ENCODE measurements at places on chromosomes 3 and 15.
A peak's percentile ranks its signal among the peaks of the same experiment; 100 is the strongest.

DNA sequence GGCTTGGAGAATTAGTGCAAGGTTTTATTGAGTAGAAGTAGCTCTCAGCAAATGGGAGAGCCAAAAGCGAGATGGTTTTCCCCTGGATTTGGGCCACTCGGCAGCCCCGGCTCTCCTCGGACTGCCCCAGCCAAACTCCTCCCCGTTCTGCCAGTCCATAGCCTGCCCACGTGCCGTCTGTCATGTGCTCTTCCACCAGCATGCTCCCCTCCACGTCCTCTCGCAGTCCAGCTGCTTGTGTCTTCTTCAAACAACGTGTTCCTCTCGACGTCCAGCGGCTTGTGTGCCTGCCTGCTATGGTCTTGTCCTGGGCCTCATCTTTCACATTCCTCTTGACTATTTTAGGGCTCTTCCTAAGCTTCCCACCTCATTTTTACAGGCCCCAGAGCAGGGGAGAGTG, 16.7 kb upstream of the SECISBP2L start:
- no peak for DNase-seq

DNA sequence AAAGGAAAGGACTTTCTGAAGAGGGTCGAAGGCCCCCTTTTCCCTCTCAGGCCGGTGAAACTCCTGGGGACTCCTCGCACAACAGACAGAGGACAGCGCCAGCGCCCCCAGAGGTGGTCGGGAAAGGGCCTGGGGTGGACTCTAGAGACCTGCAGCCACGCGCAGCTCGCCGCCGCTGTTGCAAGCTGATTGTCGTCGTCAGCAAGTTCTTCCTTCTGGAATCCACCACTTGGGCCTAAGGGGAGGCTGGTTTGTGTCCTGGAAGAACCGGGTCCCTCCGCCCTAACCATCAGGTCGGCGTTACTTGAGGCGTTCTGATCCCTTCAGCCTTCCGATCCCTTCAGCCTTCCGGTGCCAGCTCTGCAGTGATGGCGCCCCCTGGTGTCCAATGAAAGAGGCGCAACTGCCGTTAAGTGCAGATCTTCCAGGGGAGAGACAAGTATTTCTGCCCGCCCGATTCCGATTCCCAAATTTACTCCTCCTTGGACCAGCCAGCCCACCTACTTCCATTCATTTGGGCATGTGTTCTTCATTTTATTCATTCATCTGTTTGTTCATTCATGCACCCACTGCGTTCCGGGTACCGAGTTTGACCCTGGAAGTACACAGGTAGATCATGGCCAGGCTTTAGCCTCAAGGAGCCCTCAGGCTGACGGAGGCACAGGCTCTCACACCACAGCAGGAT, 77.2 kb upstream of the SLC6A11 start:
- DNase-seq: peak; percentile 64

DNA sequence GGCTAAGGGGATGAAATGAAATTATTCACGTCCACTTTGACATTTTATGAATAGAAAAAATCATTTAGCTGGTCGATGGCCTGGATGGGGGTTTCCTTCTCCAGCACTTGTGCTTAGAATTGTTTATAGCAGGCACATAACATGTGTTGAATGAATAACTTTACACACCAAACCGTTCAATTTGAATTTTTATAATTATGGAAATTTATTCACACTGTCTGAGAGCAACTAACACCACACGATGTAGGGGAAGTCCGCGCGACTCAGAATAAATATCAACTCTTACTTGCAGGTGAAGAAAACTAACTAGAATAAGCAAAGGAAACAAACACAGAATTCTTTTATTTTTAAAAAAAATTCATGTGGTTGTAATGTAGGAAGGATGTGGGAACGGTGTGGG, 81.3 kb downstream of the MINAR1 start:
- no peak for DNase-seq

GRCh38 chr15:40424483-40425115, 16.2 kb upstream of the BAHD1 start:
- DNase-seq: no peak

DNA sequence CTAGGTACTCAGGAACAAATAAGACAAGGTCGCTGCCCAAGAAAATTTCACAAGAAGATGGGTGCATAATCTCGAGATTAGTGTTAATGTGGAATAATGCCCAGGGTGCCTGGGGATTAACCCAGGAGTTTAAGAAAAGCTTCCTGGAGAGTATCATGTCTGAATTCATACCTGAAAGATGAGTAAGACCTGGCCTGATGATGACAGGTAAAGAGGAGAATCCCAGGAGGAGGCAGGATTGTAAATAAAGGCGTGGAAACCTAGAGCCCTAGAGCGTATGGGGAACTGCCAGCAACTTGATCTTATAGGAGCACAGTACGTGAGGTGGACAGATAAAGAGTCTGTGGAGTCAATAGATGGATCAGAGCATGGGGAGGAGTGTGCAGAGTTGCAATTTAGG, 43.0 kb downstream of the ARRDC4 start:
- no peak for DNase-seq

DNA sequence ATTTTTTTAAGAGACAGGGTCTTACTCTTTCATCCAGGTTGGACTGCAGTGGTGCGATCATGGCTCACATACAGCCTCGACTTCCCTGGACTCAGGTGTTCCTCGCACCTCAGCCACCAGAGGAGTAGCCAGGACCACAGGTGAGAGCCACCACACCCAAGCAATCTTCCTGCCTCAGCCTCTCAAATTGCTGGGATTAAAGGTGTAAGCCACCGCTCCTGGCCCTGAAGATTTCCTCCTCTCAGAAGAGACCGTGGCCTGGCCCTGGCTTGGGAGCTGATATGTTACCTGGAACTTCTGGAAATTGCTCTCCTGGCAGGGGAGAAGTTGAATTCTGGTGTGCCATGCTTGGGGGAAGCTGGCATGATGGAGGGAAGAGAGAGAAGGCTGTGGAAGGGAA, 36.2 kb downstream of the PPCDC start:
- no peak for DNase-seq

GRCh38 chr3:10474275-10474646, 31.1 kb downstream of the ATP2B2 start:
- no peak for DNase-seq

GRCh38 chr3:54366007-54366750, 243.8 kb downstream of the CACNA2D3 start:
- DNase-seq: no peak

GRCh38 chr3:29065211-29065785, 215.6 kb upstream of the RBMS3 start:
- DNase-seq: peak; percentile 92

DNA sequence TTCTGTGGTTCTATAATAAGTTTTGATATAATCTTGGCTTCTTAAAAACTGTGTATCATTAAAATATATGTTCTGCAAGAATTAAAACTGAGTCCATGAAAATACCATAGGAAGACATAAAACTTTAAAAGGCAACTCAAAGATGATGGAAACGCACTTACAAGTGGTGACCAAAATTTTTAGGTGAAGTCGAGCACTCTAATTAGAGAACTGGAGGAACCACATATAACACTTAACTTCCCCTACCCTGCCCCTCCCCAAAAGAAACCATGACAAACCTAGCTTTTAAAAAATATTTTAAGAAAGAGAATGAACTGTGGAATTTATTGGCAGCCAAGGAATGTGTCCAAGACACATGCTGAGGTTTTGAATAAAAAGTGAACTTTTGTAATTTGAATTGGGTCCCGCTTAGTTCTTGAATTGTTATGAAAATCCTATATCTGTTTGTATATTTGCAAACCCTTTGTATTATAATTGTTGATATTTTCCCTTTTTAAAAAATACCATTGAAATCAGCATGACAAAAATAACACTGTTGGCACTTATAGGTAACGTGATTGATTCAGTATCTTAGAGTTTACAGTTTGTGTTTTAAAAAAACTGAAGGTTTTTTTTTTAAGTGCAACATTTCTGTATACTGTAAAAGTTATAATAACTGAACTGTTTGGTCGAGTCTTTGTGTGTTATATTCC, 7.7 kb downstream of the NR2F2 start:
- peak; percentile 42 for DNase-seq

DNA sequence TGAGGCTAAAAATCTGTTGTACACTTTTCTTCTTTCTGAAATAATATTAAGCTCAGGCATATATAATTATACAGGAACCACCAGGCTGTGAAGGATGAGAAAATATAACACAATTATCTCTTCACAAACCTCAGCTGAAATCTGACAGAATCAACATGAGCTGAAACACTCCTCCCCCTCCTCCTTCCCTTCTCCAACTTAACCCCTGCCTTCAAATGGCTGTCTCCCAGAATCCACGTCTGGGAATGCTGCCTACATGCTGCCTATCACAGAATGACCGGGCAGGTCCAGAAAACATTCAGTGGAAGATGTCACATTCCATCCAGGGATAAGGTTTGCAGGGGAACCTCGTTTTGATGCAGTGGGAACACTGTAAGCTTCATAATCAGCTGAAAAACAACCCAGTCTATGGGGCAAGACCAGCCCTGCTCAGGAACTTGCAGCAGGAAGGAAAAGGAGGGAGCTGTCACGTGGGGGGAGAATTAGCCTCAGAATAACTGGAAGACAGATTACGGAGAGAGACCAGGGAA, 44.0 kb upstream of the SEMA6D start:
- DNase-seq: peak; percentile 5

GRCh38 chr3:40079203-40079846, 230.2 kb upstream of the EIF1B start:
- peak; percentile 95 for DNase-seq

- DNase-seq: no peak
These were observed 390.3 kb upstream of the AGTR1 start for GRCh38 chr3:148307443-148307843.

- DNase-seq: no peak
These were observed 22.8 kb upstream of the MAP4 start for GRCh38 chr3:48038971-48039481.

- no peak for DNase-seq
These were observed 199.6 kb downstream of the SLC9A9 start for GRCh38 chr3:143648708-143649107.
